ENCODE measurements at places on chromosomes 12 and 14.
A peak's percentile ranks its signal among the peaks of the same experiment; 100 is the strongest.

- no peak for DNase-seq
Measured at GRCh38 chr12:91703491-91704283, 442.0 kb downstream of the BTG1 start.

DNA sequence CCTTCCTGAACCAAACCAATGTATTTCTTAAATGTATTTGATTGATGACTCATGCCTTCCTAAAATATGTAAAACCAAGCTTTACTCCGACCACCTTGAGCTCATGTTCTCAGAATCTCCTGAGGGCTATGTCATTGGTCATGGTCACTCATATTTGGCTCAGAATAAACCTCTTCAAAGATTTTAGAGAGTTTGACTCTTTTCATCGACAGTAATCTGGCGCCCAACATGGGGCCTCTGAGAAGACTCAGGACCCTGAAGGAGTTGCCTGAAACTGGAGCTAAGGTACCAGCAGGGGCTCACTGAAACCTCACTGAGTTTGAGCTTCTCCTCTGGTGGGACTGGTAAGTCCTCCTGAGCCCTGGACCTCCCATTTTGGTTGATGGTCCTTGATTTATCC, 17.2 kb upstream of the PSMC1 start:
- no peak for DNase-seq

- DNase-seq, result no peak
Measured at GRCh38 chr12:108616941-108617858, 16.5 kb downstream of the SELPLG start.

DNA sequence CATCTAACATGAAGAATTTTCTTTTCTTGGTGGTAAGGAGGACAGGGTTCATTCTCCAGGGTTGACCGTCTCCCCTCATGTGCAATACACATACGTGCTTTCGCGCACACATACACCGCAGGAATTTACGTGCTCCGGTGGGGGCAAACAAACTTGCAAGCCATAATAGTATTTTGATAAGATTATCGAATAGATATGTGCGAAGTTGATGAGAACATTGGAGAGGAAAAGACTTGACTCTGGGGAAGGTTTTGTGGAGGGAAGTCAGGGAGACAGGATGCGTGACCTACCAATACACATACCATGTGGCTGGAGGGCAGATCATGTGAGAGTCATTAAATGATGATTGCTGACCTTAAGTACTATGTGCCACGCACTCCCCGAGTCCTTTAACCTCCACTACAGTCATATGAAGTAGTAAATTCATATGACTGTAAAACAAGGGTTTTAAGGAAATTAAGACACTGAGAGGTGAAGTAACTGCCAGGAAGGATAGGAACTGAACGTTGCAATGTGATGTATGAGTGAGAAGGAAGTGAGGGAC, 921 bp downstream of the RAD51B start:
- peak; percentile 48 for DNase-seq

GRCh38 chr12:15709551-15709950, 79.6 kb downstream of the EPS8 start:
- DNase-seq, result no peak

- peak; percentile 14 for DNase-seq
Measured at GRCh38 chr14:54722791-54723432, 156.0 kb downstream of the SAMD4A start.

GRCh38 chr12:5748027-5748426, 197.0 kb downstream of the ANO2 start:
- DNase-seq, result no peak

GRCh38 chr12:1918884-1919236, 408 bp upstream of the CACNA2D4 start:
- no peak for DNase-seq

- peak; percentile 92 for DNase-seq
Measured at GRCh38 chr14:99245564-99246511, 26.2 kb downstream of the BCL11B start.

GRCh38 chr12:32139064-32139421, 32.4 kb downstream of the BICD1 start:
- DNase-seq, result peak; percentile 44

DNA sequence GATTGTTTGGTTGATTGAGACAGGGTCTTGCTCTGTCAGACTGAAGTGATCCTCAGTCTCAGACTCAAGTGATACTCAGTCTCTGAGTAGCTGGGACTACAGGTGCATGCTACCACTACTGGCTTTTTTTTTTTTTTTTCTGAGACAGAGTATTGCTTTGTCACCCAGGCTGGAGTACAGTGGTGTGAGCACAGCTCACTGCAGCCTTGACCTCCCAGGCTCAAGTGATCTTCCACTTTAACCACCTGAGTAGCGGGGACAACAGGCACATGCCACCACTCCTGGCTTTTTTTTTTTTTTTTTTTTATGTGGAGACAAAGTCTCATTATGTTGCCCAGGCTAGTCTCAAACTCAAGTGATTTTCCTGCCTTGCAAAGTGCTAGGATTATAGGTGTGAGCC, 31.8 kb downstream of the CPSF2 start:
- no peak for DNase-seq

GRCh38 chr12:7108796-7109571, at the start of gene C1RL:
Gene C1RL, minus strand, starts transcription at chr12:7109214. Its CDS starts 34 bp downstream, at chr12:7109180.
- peak; percentile 93 for DNase-seq

DNA sequence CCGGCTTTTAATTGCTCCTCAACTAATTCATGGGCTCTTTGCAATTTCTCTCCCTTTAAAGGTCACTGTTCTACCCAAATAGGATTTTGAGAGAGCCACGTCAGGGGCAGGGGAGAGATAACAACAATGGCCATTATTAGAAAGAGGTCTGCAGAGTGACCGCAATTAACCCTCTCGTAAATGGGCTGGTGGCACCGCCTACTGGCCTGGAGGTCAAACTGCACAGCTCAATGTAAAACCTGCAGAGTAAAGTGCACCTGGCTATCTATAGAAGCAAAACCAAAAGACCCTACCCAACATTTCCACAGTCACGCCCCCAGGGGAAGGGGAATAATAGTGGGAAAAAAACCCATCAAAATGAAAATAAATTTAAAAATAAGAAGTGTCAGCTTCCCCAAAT, 21.6 kb upstream of the CLEC4E start:
- DNase-seq, result no peak

DNA sequence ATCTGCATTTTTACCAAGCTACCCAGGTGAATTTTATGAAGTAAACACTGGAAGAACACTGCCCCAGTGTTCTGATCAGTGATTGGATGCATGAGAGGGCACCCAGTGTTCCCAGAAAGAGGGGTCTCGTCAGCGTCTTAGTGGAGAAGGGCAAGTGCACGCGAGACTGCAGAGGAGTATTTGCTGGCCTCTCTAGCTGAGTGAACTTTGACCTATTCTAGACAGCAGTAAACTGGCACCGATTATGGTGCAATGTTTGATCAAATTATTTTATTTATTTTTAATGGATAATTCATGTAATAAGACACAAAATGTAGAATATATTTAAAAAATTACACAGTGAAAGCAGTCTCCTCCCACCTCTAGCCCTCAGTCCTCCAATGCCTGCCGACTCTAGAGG, 5.3 kb upstream of the GALNT8 start:
- DNase-seq, result no peak

- peak; percentile 76 for DNase-seq
Measured at GRCh38 chr14:61188978-61189808, 91.9 kb downstream of the TMEM30B start.

GRCh38 chr14:87705439-87705896, 287.5 kb downstream of the GALC start:
- no peak for DNase-seq

DNA sequence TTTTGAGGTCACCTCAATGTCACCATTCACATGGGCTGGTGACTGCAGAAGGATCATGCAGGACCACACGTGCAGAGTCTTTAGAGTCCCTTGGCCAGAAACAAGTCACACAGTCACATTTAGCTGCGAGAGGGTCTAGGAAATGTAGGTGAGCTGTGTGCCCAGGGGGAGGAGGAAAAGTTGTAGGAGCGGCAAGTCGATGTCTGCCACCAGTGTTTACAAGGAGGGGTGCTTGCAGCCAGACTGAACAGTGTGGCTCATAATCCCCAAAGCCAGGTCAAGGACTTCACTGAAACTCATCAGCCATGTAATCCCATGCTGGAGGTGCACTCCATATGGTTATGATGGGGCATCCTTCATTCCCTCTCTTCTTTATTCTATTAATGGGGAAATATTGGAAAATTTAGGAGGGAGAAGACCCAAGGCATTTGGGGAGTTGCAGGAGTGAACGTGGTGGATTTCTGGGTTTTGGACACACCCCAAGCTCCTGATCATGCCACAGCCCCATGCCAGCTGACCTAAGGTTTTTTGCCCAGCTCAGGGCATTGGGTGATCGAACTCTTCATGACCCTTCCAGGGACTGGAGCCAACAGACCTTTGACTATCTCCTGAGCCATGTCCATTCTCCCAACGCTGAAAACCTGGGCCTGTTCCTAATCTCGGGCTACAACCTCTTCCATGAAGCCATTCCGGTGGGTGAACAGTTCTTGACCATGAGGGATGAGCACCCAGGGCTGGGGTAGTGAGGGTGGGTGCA, 7.2 kb downstream of the DAO start:
- no peak for DNase-seq

- DNase-seq, result peak; percentile 36
Measured at GRCh38 chr12:132827763-132828703, 636 bp downstream of the GOLGA3 start.

DNA sequence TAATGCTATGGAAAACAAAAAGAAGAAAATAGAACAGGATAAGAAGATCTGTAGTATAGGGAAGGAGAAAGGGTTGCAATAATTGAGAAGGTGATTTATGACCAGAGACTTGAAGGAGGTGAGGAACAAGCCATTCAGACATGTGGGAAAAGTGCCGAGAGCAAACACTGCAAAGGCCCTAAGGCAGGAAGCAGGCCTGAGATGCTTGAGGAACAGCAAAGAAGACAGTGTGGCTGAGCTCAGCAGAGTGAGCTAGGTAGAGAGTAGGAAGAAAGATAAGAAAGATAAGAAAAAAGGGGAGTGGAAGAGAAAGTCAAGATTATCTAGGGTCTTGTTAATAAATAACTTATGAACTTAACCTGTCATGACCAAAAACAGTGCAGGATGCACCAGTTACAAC, 671.8 kb downstream of the RPS29 start:
- no peak for DNase-seq

DNA sequence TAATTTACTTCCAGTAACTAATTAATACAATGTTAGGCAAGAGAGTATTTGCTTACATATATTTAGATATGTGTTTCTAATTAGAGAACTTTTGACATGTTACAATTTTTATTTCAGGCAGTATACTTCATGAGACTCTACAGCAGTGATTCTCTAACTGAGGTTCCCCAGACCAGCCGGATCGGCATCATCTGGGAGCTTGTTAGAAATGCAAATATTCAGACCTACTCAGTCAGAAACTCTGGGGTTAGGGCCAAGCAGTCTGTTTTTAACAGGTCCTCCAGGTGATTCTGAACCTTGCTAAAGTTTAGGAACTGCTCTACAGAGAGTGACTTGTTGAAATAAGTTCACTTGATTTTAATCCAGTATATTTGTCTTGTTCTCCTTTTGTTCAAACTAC, 46.5 kb downstream of the ARID2 start:
- no peak for DNase-seq

DNA sequence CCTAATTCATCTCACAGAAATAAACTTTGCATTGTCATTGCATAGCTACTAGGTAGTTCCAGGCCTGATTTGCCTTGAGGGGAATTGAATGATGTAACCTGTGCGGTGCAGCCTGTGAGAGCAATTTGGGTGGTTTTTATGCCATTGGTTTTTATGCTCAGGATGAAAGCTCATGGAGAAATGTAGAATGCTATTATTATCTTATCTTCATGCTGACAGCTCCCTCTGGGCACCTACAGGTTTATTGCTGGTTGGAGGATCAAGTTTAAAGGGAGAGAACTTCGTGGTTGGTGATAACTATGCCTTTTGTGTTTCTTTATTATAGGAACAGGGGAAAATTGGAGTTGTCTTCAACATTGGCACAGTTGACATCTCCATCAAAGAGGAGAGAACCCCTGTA, 547.9 kb downstream of the DIO2 start:
- no peak for DNase-seq

DNA sequence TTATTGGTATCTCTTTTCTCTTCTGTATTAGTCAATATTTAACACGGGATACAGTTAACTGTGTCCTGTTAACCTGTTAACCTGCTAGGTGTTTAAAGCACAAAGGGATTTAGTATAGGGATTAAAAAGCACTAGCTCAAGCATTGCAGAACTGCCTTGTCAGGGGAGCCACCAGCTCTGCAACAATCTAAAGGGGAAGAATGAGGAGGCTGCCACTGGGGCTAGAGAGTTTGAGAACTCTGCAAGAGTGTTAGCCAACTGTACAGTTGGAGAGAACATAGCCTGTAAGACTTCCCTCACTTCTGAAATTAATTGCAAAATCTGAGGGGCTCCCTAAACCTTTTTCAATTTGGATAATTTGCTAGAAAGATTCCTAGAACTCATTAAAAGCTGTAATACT, 6.5 kb upstream of the VRK1 start:
- no peak for DNase-seq

DNA sequence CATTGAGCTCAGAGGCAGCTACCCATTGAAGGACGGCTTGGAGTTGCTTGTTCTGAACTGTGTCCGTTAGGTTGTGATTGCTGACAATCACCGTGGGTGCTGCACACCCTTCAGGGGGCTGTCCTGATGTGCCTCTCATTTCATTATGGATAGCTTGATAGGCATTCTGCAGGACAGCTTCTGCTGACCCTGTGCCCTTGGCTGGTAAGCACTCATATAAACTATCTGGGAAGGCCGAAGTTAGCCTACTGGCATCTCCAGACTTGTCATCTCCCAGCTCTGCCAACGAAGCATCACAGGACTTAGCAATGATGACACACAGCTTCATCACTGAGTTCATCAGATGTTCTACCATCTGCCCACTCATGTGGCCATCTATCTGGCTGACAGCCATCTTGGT, 22.3 kb downstream of the AKAP3 start:
- no peak for DNase-seq

GRCh38 chr14:89298056-89298834, 118.8 kb downstream of the FOXN3 start:
- DNase-seq, result no peak

DNA sequence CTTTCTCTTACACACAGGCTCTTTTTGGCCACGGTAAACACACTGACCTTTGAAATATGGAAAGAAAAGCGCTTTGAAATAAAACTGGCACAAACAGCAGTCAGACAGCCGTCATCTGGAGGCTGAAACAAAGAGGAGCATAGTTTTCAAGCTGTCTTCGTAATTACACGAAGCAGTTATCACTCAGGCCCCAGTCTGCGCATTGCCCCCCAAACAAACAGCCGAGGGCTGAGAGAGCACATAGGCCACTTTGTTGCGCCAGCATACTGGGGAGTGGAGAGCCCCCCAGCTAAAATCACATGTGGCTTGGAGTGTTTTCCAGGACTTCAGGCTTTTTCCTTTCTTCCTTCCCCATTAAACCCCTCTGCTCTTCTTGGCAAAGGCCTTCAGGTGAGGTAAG, 142.9 kb upstream of the BTG1 start:
- DNase-seq, result peak; percentile 8

GRCh38 chr12:119621878-119622277, 28.3 kb downstream of the TMEM233 start:
- DNase-seq, result no peak

All from eye (tissue), 1 donor.